ENCODE measurements at places on chromosomes 5 and 9.

DNA sequence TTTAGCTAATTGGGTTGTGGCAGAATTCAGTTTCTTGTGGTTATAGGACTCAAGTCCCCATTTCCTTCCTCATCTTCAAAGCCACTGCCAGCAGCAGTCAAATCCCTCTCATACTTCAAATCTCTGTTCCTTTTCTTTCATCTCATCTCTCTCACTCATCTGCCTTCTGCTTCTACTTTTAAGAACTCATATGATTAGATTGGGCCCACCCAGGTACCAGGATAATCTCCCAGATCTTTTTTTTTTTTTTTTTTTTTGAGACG lies 8.0 kb upstream of the REEP5 start:
- DNase-seq = no peak

DNA sequence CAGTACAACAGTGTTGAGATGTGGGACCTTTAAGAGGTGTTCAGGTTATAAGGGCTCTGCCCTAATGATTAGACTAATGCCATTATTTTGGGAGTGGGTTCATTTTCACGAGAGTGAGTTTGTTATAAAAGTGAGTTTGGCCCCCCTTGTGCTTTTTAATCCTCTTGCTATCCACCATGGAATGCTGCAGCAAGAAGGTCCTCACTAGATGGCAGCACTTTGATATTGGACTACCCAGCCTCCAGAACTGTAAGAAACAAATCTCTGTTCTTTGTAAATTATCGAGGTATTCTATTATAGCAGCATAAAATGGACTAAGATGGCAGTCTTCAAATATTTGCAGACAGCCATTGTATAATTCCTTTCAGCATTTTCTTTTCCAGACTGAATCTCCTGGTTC lies 212.4 kb downstream of the LRRC70 start:
- DNase-seq = no peak

DNA sequence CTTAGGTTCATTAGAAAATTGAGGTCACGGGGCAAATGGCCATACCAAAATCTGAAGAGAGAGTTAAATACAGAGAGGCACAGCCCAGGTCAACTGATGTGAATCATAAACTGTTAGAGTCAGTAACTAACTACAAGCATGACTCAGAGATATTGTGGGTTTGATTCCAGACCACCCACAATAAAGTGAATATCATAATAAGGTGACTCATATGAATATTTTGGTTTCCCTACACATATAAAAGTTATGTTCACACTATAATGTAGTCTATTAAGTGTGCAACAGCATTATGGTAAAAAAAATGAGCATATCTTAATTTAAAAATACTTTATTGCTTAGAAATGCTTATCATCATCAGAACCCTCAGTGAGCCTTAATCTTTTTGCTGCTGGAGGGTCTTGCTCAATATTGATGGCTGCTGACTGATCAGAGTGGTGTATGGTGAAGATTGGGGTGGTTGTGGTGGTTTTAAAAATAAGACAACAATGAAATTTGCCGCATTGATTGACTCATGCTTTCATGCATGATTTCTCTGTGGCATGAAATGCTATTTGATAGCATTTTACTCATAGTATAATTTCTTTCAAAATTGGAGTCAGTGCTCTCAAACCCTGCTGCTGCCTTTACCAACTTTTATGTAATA lies 53.1 kb upstream of the EDIL3 start:
- DNase-seq = no peak

GRCh38 chr5:68134033-68134668 lies 81.4 kb upstream of the PIK3R1 start:
- DNase-seq = no peak

DNA sequence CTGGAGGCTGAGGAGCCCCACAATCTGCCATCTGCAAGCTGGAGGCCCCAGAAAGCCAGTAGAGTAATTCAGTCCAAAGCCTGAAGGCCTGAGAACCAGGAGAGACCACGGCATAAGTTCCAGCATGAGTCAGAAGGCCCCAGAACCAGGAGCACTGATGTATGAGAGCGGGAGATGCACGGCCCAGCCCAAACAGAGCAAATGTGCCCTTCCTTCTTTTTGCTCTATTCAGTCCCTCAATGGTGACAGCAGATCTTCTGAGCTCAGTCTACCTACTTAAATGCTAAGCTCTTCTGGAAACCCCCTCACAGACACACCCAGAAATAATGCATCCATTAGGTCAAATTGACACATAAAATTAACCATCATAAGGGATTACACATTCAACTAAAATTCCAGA lies 277.6 kb downstream of the ATPSCKMT start:
- no peak for DNase-seq

DNA sequence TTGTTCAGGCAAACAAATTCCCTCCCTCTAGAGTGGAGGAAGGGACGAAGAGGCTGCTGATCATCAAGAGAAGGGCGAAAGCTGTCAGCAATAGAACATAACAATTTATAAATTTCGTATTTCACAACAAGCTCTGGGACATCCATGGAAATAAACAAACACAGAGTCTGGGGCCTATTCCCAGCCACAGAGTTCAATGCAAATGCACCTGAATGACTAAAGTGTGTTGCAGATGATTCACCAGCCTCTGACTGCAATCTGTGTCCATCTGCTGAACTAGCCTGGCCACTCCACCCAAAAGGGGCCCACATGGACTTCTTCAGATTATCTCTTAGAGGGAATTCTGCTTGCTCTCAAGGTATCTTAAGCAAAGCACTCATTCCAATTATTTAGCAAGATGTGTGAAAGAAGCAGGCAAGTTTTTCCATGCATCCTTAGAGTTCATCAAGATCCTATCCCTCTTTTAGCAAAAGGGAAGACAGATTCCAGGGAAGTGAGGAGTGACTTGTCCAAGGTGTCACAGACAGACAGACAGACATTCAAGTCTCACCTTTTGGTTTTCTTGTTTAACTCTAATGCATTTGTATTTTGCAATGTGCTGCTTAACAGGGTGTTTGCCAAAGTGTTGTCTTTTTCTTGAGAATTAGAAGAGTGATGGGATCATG lies 307.8 kb upstream of the PAPPA start:
- DNase-seq = no peak
